ENCODE measurements at places on chromosomes 11 and 22.
A peak's percentile ranks its signal among the peaks of the same experiment; 100 is the strongest.

DNA sequence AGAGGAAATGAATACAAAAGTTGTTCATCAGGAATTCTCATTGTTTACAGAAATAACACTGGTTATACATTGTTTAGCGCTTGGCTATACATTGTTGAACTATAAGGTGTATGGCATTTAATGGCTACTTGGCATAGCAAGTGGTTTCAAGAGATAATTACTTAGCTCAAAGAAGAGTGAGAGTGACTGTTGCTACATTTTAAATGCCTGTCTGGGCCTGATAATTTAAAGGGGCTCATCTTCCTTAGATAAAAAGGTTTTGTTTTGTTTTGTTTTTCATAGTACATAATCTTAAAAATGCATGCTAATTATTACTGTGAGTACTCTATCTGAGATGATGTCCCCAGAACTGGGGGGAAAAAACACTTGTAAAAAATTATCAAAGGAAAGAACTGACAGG lies 1.5 kb upstream of the SMPD1 start:
- DNase-seq: no peak

DNA sequence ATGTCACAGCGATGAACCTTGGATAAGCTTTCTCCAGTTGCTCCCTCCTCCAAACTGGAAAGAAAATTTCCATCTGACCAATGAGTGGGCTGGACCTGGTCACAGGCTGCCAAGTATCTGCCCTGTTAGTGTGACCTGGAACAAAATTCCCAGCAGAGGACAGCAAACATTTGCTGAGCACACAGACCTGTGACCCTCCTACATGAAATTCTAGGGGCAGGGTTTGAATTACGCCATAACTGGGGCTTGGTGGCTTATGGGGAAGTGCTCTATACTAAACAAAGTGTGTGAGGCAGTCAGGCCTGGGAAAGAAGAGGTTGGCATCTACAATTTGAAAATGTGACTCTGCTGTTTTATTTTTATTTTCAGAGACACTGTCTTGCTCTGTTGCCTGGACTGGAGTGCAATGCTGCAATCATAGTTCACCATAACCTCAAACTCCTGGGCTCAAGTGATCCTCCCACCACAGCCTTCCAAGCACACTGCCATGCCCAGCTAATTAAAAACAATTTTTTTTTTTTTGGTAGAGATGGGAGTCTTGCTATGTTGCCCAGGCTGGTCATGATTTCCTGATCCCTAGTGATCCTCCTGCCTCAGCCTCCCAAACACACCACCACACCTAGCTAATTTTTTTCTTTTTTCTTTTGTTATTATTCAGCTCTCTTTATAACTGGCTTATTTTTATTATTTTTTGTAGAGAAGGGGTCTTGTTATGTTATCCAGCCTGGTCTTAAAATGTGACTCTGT lies 13.6 kb upstream of the XBP1 start:
- peak; percentile 13 for DNase-seq

- DNase-seq: no peak
These were observed 82.5 kb downstream of the C22orf31 start for GRCh38 chr22:28978863-28979796.

DNA sequence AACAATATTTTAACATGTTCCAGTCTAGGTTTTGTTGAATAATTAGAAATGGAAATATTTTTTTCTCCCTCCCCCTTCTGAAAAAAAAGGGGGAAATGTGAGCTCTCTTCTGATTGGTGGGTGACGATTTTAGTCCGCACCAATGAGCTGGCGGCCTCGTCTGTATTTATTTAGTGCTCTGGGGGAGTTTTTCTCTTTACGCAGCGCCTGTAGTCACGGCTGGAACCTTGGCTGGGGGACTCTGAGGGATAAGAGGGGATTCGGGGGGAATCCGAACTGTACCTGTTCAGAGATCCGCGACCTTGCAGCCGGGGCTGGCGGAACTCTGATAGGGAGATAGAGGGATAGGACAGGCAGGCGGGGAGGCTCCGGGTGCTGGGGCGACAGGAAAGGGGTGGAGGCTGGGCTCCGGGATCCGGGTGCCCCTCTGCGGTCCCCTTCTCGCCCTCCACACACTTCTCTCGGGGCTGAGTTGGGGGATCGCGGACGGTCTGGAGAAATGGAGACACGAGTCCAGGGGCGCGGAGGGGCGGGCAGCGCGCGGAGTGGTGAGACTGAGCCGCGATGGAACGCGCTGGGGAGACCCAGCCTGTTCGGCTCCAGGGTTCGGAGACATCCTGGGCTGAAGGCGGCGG lies 99.7 kb upstream of the HSD17B12 start:
- no peak for DNase-seq

DNA sequence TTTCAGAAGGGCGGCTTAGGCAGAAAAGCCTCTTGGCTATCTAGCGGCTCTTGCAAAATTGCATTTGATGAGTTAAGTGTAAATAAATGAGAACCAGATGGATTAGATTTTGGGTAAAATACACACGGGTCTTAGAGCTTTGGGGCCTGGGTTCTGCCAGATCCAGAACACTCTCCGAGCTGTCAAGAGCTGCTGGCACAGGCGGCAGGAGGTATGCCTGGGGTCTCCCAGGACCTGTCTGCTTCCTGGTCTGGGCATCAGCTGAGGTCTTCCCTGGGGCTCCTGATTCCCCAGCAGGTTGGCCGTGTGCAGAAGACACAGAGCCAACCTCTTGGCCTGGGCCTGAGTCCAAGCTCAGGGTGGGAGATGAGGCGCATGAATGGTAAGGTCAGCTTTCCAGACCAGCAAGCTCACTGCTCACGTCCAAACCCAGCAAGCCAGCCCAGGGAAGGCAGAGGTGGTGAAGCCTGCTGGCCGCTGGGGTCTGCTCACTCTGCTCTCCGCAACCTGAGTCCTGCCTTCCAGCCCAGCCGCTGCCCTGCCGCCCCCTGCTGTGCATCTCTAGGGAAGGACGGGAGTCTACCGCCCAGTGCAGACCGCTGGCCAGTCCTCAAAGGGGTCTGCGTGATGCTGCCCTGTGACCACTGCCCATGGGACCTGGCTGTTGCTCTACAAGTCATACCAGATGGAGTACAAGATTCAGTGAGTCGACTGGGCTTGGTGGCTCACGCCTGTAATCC lies 44.9 kb downstream of the SCUBE1 start:
- no peak for DNase-seq
